ENCODE measurements at places on chromosomes 12 and 14. TPM values are rescaled to one million over a fixed set of nuclear protein-coding genes. Genes with fewer than 3 reads are reported as not detected.
A peak's percentile ranks its signal among the peaks of the same experiment; 100 is the strongest.

- peak; percentile 39 for DNase-seq
These were observed 3.0 kb downstream of the SIX1 start for GRCh38 chr14:60646226-60646818.

GRCh38 chr12:54429014-54429471, 10.0 kb upstream of the ITGA5 start:
- DNase-seq: no peak

ABCD2 gene
- total RNA-seq: 0.55 TPM

- no peak for DNase-seq
These were observed 154.7 kb downstream of the FBXL14 start for GRCh38 chr12:1439687-1440086.
